Activated T-cell treated with anti-CD3 and anti-CD28 coated beads, Interleukin-2, amount 50 U/mL, for 72 hours (primary cell): ENCODE measurements at places on chromosomes 16 and 17. TPM values are rescaled to one million over a fixed set of nuclear protein-coding genes. Genes with fewer than 3 reads are reported as not detected.
A peak's percentile ranks its signal among the peaks of the same experiment; 100 is the strongest.

DNA sequence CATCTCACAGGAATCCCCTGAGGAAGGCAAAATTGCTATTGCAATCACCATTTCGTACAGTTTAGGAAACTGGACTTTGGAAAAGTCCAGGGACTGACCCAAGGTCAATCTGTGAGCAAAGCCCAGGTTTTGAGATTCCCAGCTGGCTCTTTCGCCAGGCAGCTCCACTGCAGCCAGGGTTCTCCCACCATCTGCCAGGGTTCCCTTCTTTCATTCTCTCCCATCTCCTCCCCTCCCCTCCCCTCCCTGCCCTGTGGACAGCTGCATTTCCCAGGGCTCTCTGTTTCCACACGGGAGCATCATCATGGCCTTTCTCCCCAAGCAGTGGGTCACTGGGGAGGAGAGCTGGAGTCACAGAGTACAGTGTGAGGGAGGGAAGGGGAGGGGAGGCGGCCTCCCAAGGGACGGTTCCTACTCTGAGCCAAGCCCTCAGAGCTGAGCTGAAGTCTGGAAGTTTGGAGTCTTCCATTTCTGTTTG, 11.9 kb upstream of the GSDMA start:
- no peak for DNase-seq

- DNase-seq: no peak
Measured at GRCh38 chr16:23905027-23905426, 69.2 kb downstream of the PRKCB start.

YPEL3 gene
- total RNA-seq: 77.8 TPM

- peak; percentile 29 for DNase-seq
Measured at GRCh38 chr17:33725675-33726271, 432.7 kb upstream of the ASIC2 start.

DNA sequence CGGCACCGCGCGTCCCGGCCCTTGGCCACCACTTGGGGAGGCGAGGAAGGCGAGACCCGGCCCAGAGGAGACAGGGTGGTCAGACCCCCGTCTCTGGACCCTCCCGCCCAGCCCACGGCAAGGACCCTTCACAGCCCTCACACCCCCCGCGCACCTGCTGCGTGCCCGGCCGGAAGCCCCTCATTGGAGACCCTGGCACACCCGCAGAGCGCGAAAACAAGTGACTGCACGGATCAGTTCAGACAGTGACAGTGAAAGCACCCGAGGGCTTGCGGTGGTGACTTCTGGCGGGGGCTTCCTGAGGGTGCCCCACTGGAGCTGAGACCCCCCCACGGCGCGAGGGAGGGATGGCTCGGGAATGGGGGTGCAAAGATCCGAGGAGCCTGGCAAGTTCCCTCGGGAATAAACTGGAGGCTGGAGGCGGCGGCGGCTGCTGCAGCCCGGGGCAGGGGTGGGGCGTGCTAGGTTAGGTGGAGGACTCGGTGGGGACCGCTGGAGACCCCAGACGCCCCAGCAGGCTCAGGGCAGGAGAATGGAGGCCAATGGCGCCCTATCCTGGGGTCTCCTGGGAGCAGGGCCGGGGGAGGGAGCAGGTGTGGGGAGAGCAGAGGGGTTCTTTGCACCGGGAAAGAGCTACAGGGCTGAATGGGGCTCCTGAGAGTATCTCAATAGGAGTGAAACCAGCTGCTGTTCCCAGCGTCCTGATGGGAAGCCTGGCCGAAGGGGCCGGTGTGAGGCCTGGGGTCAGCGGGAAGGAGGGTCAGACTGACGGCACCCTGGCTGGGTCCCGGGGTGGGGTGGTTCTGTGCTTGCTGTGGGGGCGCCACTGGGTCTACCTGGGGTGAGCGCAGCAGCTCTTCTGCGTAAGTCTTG, 824 bp upstream of the FBXL16 start:
- no peak for DNase-seq

GRCh38 chr17:29591737-29592608, 959 bp upstream of the ANKRD13B start:
- peak; percentile 88 for DNase-seq

C16orf89 gene
- total RNA-seq: not detected

GRCh38 chr17:2701996-2702741, 9.4 kb downstream of the CLUH start:
- no peak for DNase-seq

MT1E gene
- 204 TPM for total RNA-seq

DNA sequence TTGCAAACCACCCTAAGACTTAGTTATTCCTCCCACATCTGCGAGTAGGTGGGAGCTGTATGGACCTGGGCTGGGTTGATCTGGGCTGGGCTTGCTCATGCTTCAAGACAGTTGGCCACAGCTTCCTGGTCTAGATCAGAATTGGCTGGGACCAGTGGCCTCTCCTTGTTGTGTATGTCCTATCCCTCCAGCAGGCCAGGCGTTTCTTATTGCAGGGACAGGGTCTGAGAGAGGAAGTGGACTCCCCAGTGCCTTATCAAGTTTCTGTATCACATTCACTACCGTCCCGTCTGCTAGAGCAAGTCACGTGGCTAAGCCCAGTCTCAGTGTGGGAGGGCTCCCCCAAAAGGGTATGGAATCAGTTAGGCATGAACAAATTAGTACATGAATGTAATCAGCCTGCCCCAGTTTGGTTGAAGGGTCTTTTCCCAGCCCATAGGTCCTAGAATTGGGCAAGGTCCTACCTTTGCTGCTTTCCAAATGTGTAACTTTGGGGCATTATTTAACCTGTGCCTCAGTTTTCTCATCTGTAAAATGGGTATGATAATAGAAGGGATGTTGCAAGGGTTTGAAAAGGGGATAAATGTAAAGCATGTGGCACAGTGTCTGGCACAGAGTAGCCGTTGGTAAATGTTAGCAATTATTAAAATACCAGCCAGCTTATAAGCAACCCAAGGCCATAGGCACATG, 36.0 kb downstream of the NKD1 start:
- no peak for DNase-seq

DNA sequence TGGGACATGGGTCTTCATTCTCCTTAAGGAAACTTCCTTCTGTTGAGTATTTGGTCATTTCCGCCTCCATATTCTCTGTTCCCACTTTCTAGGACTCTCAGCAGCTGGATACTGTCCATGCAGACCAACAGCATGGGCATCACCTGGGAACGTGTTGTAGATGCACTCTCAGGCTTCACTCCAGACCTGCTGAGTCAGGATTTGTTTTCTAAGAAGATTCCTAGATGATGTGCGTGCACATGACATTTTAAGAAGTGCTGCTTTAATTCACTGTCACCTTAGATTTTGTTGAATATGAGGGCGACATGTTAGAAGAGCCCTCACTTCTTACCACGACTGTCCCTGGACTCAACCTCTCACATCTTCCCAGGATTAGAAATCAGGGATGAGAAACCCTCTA, 10.0 kb upstream of the SDK2 start:
- no peak for DNase-seq

- no peak for DNase-seq
Measured at GRCh38 chr16:19330841-19331397, 45.4 kb downstream of the CLEC19A start.

MEAK7 gene
- total RNA-seq: 27.9 TPM

PPY gene
- not detected for total RNA-seq

DNA sequence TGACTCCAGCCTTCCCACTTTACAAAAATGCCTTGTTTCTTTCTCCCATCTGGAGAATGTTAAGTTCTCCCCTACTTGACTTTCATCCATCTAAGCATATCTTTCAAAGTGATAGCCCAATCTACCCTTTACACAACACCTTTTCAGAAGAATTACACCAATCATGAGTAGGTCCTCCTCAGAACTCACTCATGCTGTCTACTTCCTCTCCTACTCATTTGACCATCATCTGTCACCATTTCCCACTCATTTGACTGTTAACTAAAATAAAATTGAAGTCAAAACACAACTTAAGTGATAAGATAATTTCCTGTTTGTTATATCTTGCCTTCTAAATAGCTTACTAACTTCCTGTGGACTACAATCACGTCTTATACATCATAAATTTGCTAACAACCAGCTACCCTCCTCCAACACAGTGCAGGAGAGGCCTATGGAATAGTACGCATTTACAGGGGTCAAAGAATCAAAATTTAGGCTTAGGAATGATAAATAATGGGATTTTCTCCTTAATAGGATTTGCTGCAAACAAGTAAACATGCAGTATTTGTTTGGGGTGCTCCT, 16.1 kb downstream of the KCNJ16 start:
- DNase-seq: no peak

GRCh38 chr17:59627274-59627673, 7.6 kb downstream of the CLTC start:
- DNase-seq: no peak

NRN1L gene
- 1.9 TPM for total RNA-seq

CRISPLD2 gene
- total RNA-seq: 0.51 TPM

CCL17 gene
- total RNA-seq: 1.3 TPM

GRCh38 chr16:88681084-88681680, 5.1 kb downstream of the SNAI3 start:
- DNase-seq: peak; percentile 55

GRCh38 chr16:80197741-80198201, 343.0 kb upstream of the DYNLRB2 start:
- DNase-seq: no peak

GRCh38 chr17:4810696-4811290, 3.8 kb downstream of the PLD2 start:
- no peak for DNase-seq

GRCh38 chr16:78524066-78524595, 424.7 kb downstream of the WWOX start:
- DNase-seq: no peak

DNA sequence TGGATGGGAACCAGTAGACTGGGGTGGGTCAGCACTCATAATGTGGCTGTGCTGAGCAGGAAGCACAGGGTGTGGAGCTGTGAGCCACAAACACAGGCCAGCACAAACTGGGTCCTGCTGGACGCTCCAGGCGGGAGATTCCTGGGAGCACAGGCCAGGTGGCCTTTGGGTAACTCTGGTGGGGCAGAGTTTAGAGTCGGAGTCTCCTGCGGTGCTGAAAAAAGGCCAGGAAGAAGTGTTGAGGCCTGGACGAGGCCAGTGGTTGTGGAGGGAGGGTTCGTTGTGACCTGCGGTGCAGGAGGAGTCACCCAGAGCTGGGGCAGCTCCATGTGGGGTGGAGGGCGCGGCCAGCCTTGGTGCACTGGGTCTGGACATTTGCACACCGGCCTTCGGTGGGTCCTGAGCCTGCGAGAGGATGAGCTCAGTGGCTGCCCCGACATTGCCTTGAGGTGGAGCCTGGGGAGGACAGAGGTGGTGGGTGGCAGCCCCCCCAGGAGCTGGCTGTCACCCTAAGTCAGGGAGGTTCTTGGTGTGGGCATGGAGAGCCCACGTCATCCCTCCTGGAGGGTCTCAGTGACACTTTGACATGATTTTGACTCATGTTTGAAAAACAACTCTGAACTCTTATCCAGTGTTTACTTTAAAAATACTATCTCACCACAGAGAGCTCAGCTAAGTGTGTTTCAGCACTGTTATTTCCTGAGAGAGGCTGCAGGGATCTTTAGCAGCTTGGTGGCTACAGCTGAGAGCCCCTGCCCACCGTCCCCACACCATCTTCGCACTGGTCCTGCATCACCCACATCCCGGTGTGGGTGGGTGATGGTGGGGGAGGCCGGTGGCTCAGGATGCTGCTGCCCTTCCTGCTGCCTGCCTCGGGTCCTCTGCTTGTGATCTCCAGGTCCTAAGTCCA, 98.7 kb downstream of the NPIPB11 start:
- DNase-seq: no peak
